ENCODE measurements at places on chromosomes 2 and 18.
A peak's percentile ranks its signal among the peaks of the same experiment; 100 is the strongest.

- DNase-seq = no peak
Measured at GRCh38 chr2:120910956-120911951, 175.6 kb downstream of the GLI2 start.

DNA sequence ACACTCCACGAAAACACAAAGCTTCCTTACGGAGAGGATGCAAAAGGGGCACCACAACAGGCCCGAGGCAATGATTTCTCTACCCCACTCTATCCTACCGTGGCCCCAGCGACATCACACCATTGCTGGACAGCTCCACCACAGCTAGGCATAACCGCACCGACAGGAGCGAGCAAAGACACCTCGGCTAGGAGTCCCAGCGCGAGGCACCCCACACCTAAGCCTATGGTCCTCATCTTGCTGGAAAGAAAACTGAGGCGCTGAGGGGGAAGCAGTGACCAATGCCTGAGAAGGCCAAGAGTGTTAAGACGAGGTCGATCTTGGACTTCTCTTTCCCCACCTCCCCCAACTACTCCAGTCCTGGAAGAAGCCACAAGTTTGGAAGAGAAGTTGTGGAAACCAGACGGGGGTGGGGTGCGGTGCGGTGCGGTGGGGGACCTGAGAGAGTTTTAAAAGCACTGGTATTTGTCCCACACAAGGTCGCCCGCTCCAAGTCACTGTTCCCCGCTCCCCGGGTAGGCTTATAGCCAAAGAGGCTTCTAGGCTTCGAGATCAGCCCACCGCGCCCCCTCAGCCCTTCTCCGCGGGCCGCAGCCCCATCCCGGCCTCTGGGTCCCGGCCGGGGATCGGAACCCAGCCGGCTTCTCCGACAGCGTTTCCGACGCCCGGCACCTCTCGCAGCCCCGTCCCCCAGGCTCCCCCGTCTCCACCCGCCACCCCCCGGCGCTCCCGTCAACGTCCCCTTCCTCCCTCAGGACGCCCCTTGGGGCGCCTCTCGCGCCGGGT lies 766 bp downstream of the PDE6D start:
- no peak for DNase-seq

DNA sequence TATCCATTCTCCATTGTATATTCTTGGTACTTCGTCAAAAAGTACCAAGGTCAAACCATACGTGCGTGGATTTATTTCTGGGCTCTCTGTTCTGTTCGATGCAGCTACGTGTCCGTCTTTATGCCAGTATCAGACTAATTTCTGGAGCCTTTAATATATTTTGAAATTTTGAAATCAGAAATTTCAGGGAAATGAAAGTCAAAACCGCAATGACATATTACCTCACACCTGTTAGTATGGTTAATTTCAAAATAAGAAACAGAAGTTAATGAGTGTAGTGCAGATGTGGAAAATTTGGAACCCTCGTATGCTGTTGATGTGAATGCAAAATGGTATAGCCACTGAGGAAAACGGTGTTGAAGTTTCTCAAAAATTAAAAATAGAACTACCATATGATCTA lies 156.1 kb upstream of the TRIB2 start:
- no peak for DNase-seq

GRCh38 chr2:114442510-114442909 lies at the start of gene DPP10:
DPP10 (plus strand) TSS chr2:114442641.
- no peak for DNase-seq

- no peak for DNase-seq
Measured at GRCh38 chr2:18412980-18413675, 147.3 kb downstream of the RDH14 start.

DNA sequence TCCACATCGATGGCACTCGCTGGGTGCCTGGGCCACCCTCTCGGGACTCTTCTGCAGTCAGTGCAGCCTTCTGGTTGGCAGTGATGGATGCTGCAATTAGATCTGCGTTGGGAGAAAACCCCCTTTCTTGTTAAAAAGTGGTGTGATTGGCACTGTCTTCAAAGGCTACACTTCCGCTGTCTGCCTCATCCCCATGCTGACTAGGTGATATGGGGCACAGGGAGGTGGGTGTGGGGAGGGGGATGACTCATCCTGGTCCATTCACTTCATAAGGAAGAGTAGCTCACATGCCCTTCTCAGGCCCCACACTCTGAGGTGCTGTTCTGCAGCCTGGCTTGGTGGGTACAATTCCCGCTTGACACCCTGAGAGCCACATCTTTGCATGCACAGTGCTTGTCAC lies 77.4 kb downstream of the THNSL2 start:
- no peak for DNase-seq

- no peak for DNase-seq
Measured at GRCh38 chr2:155980941-155981560, 351.5 kb downstream of the NR4A2 start.

- DNase-seq = no peak
Measured at GRCh38 chr18:25786758-25787157, 303.7 kb downstream of the SS18 start.

DNA sequence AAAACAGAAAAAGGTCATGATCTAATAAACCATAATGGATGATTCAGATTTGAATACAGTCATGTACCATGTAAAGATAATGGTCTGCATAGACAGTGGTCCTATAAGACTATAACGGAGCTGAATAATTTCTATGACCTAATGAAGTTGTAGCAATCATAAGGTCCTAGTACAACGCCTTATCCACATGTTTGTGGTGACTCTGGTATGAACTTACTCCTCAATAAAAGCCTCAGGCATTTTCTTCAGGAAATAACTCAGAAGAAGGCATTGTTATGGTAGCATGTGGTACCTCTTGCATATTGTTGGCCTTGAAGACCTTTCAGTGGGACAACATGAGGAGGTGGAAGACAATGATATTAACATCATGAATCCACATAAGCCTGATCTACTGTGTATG lies 883.3 kb downstream of the CNTNAP5 start:
- no peak for DNase-seq

- DNase-seq = no peak
Measured at GRCh38 chr2:99977966-99978365, 164.4 kb downstream of the AFF3 start.

GRCh38 chr18:72122103-72122502 lies 422.0 kb downstream of the CBLN2 start:
- peak; percentile 29 for DNase-seq

GRCh38 chr2:2765839-2766495 lies 434.9 kb upstream of the MYT1L start:
- DNase-seq = no peak

- no peak for DNase-seq
Measured at GRCh38 chr2:46984642-46985476, 69.3 kb upstream of the MCFD2 start.

DNA sequence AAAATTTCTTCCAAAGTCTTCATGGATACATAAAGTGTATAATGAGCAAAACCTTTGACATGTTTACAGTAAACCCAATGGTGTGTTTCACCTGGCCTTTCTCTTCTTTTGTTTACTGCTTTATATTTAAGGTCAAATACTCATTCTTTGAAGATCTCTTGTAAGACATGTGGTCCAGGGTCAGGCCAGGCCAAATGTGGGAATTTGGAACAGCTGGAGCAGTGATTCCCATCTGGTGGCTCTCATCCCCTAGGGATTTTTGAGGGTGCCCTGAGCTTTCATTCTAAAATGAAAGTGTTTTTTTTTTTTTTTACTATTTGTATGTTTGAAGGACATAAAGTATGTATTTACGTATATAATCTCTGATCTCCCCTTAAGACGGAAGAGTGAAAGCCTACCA lies 13.8 kb upstream of the MGAT5 start:
- DNase-seq = no peak

DNA sequence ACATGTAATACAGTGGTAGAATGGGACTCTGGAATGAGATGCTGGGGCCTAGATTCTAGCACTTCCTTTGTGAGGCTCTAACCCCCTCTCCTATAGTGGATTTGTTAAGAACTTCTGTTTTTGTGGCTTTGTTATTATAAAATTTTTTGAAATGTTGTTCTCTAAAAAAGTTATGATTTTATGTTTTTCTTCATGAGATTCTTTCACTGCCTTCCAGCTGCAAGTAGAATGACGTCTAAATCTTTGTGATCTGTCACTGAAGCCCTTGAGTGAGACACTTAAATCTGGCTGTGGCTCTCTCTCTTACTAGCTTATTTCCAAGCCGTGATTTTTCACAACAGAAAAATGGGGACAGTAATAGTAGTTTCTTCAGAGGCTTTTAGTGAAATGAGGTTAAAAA lies 1.6 kb downstream of the CASP8 start:
- DNase-seq = no peak

DNA sequence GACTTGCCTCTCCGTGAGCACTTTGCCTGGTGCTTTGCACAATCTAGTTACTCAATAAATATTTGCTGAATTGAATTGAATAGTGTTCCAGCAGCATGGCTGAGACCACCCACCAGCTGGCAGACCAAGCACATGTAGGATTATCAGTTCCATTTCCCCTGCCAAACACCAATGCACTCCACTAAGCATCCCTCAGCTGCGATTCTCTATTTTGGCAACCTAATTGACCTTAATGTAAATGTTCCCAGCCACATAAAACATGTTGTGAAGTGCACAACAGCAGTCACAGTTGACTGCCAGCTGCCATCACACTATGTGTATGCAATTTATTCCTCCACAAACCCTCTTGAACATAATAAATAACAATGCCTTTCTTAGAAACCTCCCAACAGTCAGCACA lies 1879.4 kb upstream of the PIK3C3 start:
- DNase-seq = no peak

GRCh38 chr2:10132043-10132575 lies 9.6 kb downstream of the RRM2 start:
- DNase-seq = no peak
